Muscle of leg (tissue), 16 donors: ENCODE measurements at places on chromosomes 6 and 20.

DNA sequence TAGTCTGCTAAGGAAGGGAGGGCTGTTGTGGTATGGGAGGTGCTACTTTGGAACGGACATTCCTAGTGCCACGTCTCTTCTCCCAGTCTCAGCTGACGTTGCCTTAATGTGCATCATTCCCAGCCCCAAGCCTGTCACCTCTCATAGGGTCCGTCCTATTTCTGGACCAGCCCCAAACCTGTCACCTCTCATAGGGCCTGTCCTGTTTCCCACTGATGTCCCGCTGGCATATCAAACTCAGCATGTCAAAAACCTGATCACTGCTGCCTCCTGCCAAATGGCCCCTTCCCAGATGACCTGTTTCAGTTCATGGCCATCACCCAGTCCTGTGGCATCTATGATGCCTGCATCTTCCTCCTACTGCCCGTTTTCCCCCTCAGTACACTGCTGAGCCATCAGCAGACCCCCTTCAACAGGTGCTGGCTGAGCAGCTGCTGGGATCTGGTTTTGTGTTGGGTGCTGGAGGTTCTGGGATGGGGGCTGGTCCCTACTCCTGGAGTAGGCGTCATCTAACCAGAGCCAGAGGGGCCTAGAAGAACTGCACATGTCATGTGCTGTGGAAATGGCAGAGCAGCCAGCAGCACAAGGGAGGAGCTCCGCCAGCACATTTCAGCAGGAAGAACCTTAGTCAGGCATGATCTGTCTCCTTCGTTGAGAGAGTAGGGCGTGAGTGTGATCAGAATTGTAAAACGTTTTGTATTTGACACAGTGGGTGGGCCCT, 3.3 kb downstream of the ENTPD6 start:
- no peak for DNase-seq

- DNase-seq, result peak; percentile 26
Measured at GRCh38 chr20:884983-885952, 30.9 kb downstream of the ANGPT4 start.

DNA sequence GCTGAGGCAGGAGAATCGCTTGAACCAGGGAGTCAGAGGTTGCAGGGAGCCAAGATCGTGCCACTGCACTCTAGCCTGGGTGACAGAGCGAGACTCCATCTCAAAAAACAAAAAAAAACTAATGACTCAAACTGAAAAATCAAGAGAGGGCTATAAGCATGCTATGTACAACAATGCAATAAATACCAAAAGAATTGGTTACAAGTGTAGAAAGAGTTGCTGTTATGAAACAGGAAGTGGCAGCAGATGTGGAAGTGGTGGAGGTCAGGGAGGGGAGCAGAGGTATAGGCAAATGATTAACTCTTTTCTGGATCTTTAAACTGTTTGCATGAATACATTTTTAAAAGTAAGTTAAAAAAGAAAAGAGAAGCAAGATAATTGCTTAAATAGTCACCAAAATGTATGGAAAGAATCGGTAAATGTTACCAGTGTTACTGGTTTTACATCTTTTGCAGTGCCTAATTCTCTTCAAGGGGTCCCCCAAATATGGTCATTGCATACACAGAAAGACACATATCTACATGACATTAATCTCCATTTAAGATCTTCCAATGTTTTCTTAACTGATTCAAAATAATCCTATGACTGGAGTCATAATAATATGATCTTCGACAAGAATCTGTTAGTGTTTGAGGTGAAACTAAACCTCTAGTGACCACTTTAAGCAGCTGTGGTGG, 15.0 kb downstream of the CALHM6 start:
- peak; percentile 33 for DNase-seq

DNA sequence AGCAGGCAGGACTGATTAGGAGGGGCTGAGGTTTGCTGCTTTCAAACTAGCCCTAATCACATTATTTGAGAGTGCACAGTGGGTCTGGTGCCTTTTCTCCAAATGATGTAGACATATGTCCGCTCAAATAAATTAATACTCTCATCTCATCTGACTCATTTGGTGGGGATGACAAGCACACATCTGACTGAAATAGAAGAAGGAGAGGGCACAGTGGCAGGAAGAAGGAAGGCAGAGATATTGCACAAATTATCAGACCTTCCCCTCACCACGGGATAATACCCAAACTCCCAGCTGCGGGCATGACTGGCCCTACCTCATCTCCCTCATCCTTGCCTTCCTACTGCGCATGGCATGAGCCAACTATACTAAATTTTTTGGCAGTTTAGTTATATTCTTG, 33.9 kb upstream of the TNFRSF21 start:
- DNase-seq, result no peak

DNA sequence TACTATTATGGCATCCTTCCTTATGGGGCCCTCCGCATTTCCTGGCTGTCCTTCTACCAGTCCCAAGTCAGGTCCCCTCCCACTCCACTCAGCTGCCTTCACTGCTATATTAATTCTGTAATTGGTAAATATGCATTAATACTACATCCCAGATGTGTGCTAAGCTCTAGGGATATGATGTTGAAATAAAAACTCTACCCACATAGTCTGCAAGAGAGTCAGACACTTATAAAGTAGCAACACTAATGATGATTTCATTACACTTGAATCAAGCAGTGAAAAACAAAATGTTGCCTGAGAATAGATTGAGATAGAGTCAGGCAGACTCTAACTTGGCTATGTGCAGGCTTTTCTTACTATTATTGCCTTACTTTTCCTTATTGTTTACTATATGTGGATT, 62.4 kb downstream of the AIG1 start:
- no peak for DNase-seq

- DNase-seq, result no peak
Measured at GRCh38 chr6:39590871-39591393, 134.3 kb downstream of the KIF6 start.

DNA sequence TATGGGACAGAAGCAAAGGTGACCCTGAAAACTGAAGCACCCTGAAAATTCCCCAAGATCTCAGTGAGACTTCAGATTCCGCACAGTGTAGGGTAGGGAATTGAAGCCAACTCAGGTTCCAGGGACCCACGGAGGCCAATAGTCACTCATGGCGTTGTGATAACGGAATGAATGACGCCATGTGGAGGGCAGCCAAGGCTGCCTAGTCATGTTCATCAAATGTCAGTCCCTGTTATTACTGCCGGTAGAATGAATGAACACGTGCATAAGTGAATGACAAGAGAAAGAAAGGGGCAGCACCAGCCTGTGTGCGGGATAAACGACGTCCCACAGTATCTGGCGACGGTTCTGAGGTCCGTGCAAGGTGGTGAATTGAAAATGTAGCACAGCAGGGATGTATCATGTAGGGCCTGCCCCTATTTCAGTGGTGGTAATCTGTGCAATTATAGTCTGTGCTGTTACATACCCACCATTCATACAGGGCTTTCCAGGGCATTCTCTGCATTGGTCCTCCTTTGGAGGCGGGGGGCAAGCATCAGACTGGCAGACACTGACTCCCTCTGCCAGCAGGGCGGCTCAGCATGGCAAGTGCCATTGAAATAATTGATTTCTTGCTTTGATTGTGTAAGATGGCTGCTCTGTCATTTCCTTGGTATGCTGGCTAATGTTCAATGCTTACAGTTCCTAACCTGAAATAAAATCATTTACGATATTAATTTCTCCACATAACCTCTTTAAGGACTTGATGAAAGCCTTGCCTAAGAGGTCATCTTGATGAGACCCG, 386.9 kb downstream of the CDH4 start:
- no peak for DNase-seq
